ENCODE measurements at places on chromosomes 2 and 18.

DNA sequence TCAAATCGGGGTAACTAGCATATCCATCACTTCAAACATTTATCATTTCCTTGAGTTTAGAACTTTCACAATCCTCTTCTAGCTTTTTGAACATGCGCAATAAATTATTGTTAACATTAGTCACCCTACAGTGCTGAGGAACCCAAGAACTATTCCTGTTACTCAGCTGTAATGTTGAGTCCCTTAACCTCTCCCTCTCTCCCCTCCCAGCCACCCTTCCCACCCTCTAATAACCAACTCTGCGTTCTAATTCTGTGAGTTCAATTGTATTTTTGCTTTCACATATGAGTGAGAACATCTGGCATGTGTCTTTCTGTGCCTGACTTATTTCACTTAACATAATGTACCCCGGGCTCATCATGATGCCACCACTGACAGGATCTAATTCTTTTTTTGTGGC is 78.6 kb upstream of the RANBP2 start:
- DNase-seq = no peak

GRCh38 chr2:196278491-196278911 is 107.1 kb upstream of the STK17B start:
- DNase-seq = no peak

- DNase-seq = no peak
Observed at GRCh38 chr2:37052600-37053332, 31.4 kb downstream of the HEATR5B start.

DNA sequence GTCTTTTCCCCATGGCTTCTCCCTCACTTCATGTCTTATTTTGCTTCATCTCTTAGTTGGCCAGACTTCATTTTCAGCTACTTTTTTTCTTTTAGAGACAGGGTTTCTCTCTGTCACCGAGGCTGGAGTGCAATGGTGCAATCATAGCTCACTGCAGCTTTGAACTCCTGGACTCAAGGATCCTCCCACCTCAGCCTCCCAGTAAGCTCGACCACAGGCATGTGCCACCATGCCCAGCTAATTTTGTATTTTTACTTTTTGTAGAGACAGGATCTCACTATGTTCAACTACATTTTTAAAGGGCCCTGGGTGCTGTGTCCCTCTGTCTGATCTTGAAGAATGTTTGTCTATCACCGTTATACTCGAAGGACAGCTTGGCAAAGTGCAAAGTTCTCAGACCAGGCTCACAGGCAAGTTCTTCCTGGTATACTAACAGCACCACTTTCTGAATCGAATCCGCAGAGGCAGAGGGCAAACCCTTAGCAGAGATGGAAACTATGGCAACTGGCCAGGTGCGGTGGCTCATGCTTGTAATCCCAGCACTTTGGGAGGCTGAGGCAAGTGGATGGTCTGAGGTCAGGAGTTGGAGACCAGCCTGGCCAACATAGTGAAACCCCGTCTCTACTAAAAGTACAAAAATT is 60.9 kb downstream of the SOWAHC start:
- no peak for DNase-seq

DNA sequence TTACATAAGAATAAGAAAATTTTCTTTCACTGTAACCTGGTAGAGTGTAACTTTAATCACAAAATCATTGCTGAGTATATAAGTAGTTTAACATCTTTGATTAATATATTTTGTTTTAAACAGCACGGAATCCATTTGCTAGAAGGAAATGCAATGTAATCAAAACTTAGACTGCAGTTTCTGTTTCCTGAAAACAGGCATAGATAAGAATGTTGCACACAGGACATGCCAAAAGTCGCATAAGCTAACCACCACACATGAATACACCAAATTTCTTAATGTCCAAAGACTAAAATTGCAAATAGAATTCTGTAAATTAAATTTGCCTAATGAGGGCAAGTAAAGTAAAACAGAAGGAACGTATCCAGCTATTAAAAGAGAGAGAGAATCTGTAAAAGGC is 51.0 kb upstream of the SERPINB2 start:
- no peak for DNase-seq

DNA sequence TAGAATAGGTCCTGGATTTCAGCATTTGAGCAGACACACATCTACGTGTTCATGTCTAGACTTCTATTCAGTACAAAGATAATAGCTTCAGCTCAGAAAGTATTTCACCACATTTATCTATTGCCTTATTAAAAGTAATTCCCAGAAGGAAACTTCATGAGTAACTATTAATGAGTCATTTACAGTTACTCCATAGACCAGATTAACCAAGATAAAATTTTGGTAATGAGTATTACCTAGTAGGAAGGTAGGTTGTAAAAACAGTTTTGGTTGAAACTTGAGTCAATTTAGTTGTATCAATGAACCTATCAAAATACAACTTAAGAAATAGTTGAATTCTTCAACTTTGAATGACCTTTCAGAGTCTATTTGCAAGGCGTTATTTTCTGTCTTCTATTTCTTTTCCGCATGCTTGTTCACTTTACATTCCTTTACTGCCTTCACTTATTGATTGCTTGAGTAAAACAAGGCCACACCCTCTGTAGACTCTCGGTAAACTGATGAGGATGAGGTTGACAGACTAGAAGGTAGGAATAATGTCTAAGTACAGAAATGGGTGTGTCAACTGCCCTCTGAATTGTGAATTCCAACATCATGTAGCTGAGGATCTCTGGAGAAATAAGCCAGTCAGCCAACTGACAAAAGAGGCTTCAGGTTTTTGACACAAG is 1165.6 kb upstream of the ZEB2 start:
- no peak for DNase-seq

DNA sequence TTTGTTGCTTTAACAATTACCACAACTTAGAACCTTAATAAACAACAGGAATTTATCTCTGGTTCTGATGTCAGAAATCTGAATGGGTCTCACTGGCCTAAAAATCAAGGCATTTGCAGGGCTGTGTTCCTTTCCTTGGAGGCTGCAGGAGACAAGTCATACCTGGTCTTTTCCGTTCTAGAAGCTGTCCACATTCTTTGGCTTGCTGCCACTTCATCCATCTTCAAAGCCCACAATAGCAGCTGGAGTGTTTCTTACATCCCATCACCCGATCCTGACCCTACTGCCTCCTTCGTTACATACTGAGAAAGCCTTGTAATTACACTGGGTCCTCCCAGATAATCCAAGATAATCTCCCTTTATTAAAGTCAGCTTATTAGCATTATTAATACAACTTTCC is 18.1 kb downstream of the NETO1 start:
- DNase-seq = no peak

DNA sequence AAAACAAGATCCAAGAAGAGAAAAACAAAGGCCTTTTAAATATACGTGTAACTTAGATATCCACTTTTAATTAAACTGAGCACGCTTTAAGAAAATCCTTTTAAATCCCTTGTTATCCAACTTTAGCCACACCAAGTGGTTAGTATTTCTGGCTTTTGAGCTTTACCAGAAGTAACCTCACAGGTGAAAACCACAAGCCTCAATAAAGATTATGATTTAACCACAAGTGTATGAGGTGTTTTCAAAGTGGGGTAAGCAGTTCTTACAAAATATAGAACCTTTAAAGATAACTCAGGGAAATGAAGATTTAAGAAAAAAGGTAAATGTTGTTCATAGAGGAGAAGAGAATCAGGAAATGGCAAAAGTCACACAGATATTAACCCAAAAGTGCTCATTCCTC is 58.4 kb upstream of the CDCA7 start:
- no peak for DNase-seq

DNA sequence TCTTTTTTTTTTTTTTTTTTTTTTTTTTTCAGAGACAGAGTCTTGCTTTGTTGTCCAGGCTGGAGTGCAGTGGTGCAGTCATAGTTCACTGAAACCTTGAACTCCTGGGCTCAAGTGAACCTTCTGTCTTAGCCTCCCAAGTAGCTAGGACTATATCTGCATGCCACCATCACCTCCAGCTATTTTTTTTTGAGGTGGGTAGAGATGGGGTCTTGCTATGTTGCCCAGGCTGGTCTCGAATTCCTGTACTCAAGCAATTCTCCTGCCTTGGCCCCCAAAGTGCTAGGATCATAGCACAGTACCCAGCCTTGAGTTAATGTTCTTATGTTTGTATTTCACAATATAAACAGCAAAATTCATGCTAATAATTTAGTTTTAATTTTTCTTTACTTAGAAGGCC is 62.9 kb upstream of the IGFBP2 start:
- DNase-seq = no peak

DNA sequence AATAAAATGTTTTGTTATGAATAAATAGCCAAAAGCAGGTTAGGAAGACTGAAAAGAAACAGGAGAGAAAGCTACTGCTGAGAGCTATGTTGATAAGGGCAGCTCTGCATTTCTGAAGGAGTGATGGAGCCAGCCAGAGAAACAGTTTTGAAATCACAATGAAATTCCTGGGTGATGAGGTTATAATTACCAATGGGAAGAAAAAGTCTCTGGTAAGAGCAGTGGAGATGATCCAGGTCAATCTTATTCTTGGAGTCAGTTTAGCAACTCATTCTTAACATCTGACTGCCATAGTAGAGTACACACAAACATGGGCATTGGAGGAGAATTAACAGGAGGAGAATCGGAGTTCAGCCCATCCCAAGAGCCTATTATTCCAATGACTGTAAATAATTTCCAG is 2.4 kb downstream of the ALKAL2 start:
- no peak for DNase-seq

DNA sequence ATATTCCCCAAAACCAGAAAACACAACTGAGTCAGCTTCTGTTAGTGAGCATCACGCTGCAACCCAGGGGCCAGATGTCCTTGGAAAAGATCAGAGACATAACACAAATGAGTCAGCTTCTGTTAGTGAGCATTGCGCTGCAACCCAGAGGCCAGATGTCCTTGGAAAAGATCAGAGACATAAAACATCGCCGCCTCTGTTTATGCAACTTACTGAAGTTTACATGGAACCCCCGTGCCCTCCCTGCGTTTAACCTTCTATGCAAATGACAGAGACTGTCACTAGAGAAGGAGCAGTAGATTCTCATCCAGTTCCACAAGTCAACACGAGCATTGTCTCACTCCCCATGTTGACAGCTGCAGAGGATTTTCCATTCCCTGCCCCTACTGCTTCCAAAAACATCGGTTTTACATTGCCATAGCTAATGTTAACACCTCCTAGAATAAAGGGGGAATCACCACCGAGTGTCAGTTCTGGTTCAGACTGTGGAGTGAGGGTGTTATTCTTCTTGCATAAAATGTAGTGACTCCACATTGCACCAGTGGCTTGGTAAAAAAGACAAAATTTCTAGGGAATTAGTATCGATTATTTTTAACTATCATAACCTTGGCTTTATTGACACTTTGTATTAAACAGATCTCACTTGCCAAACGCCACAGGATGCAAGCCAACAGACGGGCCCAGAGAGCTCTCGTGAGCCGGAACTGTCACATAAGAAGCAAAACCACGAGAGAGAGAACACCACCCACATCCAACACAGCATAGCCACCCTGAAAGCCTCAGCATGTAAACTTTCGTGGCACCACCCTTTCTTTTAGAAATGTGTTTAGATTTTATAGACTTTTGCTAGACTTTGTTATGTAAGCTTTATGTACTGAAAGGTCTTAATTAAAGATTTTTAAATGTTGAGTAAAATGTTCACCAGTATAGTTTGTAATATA is 87.7 kb downstream of the SH3YL1 start:
- peak; percentile 29 for DNase-seq

DNA sequence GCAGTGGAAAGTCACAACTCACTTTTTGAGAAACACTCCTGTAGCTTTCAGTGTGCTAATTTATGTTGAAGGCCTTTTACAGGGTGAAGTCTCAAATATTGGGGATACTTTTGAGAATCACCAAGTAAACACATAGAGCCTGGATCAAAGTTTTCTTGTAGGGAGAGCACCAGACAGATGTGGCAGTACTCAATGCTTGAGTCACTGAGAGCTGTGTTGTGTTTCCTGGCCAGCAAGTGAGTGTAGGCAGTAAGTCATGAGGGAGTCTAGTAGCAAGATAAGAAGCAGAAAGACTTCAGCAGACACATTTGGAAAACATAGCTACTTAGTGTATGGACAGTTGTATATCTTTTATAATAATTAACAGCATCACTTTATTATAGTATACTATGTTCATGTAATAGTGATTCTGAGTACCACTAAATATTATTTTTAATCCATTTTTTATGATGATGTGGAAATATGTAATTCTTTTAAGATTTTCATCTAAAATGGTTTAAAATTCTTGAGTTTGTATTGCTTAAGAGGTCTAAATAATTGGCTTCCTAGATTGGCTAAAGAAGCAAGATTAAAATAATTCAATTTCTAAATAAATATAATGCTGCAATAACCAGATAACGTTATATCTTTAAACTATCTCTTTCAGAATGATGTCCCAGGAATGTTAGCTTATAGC is 12.8 kb downstream of the PSMD1 start:
- no peak for DNase-seq

- DNase-seq = no peak
Observed at GRCh38 chr18:24766376-24766775, 305.9 kb downstream of the HRH4 start.

DNA sequence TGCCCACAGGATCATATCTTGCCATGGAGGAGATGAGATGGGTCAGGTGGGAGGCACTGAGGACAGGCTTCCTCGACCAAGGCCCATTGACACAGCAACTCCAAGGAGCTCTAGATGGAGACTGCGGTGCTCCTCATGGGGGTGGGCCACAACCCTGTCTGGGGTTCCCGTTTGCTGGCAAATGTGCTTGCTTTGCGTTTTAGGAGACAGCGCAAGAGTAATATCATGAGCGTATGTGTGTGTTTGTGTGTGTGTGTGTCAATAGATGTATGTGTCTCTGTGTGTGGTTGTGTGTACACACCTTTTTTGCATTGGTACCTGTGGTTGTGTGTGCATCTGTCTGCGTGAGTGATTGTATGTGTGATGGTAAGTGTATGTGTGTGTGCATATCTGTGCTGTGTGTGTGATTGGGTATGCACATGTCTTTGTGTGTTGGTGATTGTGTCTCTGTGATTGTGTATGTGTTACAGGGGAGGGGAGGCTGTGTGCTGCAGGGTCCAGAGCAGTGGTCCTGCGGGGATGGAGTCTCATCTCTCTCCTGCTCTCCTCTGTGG is 4.4 kb downstream of the FBLN7 start:
- no peak for DNase-seq

DNA sequence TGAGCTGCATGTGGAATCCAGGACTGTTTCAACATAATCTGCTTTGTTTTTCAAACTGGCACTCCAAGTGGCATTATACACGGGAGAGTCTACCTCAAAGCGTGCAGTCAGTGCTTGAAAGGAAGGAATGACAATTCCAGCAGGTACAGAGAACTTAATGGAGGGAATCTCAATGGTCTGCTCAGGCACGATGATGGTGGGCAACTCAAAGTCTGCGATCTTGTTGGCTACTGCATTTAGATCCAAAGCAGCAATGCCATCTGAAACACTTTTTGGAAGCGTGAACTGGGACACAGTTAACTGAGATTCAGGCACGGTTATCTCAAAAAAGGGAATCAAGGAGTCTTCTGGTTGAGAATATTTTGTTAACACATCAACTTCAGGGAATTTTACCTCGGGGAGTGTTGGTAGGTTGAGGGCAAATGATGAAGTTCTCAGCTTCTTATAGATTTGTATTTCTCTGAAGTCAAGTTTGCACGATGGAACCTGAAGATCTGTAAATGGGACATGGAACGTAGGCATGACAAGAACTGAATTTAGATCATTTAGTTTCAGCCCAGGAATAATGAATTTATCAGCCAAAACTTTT is 38.7 kb downstream of the APOB start:
- DNase-seq = no peak

Measured in stimulated activated CD8-positive, alpha-beta memory T cell treated with anti-CD3 and anti-CD28 coated beads, Interleukin-4, amount 100 ng/mL, for 24 hours (primary cell).